Effector memory CD4-positive, alpha-beta T cell (primary cell): ENCODE measurements at places on chromosomes 12 and 14.

GRCh38 chr12:54135621-54136350, 53.0 kb downstream of the SMUG1 start:
- DNase-seq = no peak

- no peak for DNase-seq
Measured at GRCh38 chr14:75492832-75493591, 29.3 kb upstream of the BATF start.

- no peak for DNase-seq
Measured at GRCh38 chr12:47828976-47829482, 9.3 kb upstream of the HDAC7 start.

GRCh38 chr12:98786653-98787052, 141.6 kb downstream of the APAF1 start:
- no peak for DNase-seq

GRCh38 chr14:85437148-85437547, 92.8 kb upstream of the FLRT2 start:
- DNase-seq = no peak

- DNase-seq = no peak
Measured at GRCh38 chr12:82896979-82897378, 210.3 kb downstream of the TMTC2 start.
